Stimulated activated naive CD8-positive, alpha-beta T cell treated with anti-CD3 and anti-CD28 coated beads, Interleukin-15, amount 100 ng/mL, for 72 hours (primary cell): ENCODE measurements at places on chromosomes 2 and 18.

DNA sequence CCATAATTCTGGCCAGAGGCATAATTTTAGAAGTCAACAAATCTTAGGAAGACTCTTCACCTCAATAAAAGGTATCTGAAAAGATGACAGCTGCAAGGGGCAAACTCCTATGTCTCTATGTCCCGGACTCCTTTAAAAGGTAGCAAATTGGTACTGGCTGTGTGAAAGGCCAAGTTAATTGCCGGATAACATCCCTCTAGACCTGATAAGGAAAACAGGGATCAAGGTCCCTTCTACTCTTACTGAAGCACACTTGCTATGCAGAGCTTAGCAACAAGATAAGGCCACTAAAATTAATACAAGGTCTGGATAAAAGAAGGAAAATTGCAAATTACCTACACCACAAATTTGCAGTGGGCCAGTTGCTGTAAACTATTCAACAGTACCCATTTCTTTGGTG, 141.0 kb upstream of the EPC2 start:
- no peak for DNase-seq

GRCh38 chr2:234502285-234502918, 5.5 kb upstream of the ARL4C start:
- no peak for DNase-seq

GRCh38 chr2:156562124-156562523, 125.9 kb downstream of the GPD2 start:
- no peak for DNase-seq

GRCh38 chr18:56988022-56988421, 158.9 kb upstream of the BOD1L2 start:
- no peak for DNase-seq

DNA sequence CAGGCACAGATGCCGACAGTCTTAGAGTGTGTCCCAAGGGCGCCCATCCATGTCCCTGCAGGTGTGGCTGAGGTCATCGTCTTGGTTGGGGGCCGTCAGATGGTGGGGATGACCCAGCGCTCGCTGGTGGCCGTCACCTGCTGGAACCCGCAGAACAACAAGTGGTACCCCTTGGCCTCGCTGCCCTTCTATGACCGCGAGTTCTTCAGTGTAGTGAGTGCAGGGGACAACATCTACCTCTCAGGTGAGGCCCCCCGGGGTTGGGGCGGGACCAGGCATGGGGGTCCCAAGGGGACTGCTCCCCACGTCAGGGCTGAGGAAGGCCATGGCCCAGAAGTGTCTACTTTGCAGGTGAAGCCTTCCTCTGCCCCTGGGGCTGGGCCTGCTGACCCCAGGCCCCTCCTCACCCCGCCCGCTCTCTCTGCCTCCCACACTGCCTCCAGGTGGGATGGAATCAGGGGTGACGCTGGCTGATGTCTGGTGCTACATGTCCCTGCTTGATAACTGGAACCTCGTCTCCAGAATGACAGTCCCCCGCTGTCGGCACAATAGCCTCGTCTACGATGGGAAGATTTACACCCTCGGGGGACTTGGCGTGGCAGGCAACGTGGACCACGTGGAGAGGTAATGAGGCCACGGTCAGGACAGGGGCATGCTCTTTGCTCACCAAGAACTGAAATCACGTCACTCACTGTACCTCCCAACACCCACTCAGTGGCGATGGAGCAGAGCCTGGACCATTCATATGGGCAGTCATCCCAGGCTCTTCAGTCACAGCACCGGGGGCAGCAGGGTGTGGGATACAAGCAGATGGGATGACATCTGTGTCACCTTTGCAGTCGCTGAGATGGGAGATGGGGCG, 230.8 kb downstream of the ATAD2B start:
- DNase-seq, result no peak

GRCh38 chr2:30464544-30465170, 17.6 kb downstream of the LCLAT1 start:
- DNase-seq, result no peak

GRCh38 chr2:33680644-33681363, 81.7 kb upstream of the FAM98A start:
- no peak for DNase-seq

DNA sequence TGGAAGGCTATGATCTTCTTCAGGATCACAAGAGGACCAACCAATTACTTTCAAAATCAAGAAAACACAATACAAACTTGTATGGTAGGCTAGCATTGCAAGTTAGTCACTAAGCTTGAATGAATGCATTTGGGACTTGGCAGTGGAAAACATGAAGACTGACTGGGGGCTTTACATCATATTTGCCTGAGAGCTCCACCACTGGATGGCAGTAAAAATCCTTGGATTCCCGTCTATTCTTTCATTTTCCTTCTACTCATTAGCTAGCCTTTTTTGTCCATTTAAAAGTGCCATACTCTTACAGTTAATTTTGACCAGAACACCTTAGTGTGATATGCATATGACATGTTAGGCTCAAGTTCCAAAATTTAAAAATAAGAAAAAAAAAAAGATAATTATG, 63.5 kb upstream of the RASGRP3 start:
- DNase-seq, result no peak

- DNase-seq, result no peak
These were observed 73.9 kb downstream of the ARL4C start for GRCh38 chr2:234422981-234423431.

GRCh38 chr2:168455645-168456520, at the start of gene CERS6:
Gene CERS6 (plus strand): TSS chr2:168456272. CDS start chr2:168456449, 177 bp downstream.
- peak; percentile 92 for DNase-seq

DNA sequence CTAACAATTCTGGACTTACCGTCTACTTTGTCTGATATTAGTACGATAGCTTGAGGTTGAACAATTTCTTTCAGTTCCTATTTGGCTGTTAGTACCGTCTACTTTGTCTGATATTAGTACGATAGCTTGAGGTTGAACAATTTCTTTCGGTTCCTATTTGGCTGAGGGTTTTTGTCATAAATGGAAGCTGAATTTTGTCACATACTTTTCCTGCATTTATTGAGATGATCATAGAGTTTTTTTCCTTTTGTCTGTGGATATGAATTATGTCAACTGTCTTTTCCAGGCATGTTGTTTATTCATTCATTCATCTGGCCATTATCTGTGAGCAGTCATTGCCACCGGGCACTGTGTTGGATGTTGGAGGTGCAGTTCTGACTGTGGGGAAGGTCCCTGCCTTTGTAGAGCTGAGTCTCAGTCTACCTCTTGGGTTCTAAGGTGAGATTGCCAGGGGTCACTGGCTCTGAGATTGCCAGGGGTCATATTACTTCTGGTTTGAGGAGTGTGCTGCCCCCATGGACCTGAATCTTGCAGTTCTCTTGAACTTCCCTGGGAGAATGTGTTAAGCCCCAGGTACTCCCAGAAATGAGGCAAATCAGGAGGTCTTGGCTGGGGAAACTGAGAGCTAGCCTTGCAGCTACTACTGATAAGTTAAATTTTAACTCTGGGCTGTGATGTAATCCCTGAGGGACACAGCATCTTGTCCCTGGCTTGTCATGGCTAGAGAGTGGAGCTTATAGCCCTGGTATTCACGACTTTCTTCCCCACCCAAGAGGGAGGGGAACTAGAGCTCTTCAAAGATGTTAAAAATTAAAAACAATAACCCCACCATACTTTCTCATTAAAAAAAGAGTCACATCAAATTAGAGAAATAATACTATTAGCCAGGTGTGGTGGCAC, 89.1 kb upstream of the MBOAT2 start:
- no peak for DNase-seq

DNA sequence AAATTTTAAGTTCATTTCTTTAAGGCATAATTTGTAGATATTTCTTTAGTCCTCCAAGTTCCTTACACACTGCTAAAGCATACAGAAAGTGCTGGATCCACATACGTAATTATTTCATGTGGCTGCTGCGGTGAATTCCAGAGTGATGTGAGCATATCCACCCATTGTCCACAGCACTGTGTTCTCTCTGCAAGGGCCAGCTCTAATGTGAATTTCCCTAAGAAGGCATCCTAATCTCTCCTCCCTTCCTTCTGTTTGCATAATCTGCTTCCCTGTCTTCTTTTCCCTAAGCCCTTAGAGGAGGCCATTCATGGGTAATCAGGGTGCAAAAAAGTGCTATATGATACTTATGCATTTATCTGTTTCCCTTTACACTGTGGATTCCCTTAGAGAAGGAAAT, 57.2 kb downstream of the COBLL1 start:
- no peak for DNase-seq

GRCh38 chr18:79423211-79424007, 27.7 kb downstream of the NFATC1 start:
- DNase-seq, result no peak

GRCh38 chr2:159557437-159558034, 58.8 kb downstream of the BAZ2B start:
- no peak for DNase-seq

GRCh38 chr2:240372101-240372500, 63.4 kb upstream of the GPC1 start:
- DNase-seq, result no peak

DNA sequence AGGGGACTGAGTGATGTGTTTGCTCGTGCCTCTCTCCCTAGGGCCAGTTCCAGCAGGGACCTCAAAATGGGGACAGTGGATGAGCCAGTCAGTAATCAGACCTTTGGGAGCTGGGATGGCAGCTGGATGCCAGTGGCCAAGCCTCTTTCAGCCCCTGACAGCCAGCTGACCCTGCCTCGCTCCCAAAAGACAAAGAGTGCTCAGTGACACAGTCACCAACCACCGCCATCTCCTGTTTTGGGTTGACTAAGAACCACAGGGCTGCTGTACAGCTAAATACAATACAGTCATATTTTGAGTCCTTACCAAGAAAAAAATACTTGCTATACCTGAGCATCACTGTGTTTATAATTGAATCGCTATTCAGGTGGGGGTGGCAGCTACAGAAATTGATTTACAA, 75.7 kb downstream of the POU3F3 start:
- no peak for DNase-seq

DNA sequence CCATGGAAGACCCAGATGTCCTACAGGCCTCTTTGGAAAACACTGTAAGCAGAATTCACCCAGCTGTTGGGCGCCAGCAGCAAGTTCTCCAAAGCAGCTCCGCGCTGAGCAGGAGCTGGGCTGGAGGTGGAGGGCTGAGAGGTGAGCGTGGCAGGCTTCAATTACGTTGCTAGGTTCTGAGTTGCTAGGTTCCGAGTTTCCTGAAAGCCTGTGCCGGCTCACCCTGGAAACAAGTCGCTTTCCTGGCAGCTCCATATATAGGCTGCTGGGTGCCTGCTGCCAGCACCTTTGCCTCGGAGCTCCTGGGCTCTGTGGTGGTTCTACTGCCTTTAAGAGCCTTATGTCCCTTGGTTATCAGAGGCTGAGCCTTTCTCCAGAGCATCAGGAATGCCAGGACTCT, 14.4 kb upstream of the EGR4 start:
- no peak for DNase-seq

DNA sequence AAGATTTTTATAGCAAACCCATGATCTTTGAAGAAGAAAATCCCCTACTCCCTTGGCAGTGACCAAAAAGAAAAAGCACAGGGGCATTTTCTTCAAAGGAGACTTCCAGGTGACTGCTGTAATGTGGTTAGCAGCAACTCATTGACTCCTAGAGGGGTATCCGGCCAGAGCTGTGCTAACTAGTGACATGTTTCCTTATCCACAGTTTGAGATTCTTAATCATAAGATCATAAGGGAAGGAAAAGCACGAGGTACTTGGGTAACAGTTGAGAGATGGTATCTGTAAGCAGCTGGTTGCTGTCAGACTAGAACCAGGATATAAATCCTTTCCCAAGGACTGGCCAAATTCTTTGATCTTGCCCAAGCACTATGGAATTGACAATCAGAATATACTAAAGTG, 124.7 kb downstream of the MREG start:
- DNase-seq, result no peak

DNA sequence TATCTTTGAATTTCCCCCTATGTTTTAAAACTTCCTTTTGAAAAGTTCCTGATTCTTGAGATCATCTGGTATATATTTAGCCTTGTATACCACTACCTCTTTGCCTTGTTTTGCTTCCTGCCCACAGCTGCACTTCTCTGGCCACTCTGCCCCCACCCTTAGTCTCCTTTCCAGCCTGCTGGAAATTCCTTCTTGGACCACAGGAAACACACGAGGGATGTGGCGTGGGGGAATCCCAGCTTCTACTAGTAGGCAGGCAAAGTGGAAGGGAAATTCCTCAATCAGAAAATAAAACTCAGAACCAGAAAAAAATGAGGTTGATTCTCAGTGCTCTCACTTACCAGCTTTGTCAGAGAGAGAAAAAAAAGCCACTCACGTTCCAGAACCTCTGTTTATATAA, 13.4 kb downstream of the IL18RAP start:
- DNase-seq, result peak; percentile 45

GRCh38 chr2:121063471-121063870, 221.5 kb downstream of the TFCP2L1 start:
- DNase-seq, result no peak

GRCh38 chr2:229071292-229071976, 199.7 kb downstream of the PID1 start:
- DNase-seq, result no peak

DNA sequence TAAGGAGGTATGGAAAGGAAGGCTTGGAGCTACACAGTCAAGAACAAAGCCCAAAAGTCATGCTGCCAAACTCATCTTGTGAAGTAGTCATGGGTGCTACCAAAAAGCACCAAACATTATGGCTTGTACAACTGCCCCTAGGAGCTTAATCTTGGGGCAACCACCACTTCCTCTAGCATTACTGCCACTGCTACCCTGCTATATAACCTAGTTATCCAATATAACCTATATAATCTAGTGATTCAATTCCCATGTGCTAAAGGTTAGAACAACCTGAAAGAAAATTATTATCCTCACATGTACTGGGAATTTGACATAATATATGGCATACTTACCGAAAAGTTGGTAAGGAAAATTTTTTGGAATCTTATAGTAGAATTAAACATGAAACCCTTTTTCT, 102.6 kb upstream of the RBBP8 start:
- DNase-seq, result no peak

- no peak for DNase-seq
These were observed 16.7 kb upstream of the UGT1A9 start for GRCh38 chr2:233655043-233655442.

DNA sequence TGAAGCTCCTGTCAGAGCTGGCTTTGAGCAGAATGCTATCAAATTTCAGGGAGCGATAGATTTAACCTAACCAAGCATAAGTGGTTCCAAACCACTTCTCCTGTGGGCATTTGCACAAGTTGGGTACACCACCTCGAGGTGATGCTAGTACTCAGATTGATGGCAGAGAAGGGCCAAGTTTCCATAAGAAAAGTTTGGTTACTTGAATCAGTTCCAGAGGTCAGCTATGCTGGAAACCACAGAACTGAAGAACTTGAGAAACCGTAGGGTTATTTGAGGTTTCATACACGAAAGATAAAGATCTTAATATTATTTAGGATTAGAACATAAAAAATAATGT, 238.2 kb upstream of the SOX11 start:
- DNase-seq, result no peak

- DNase-seq, result no peak
These were observed 69.0 kb downstream of the STPG4 start for GRCh38 chr2:47086054-47086471.

DNA sequence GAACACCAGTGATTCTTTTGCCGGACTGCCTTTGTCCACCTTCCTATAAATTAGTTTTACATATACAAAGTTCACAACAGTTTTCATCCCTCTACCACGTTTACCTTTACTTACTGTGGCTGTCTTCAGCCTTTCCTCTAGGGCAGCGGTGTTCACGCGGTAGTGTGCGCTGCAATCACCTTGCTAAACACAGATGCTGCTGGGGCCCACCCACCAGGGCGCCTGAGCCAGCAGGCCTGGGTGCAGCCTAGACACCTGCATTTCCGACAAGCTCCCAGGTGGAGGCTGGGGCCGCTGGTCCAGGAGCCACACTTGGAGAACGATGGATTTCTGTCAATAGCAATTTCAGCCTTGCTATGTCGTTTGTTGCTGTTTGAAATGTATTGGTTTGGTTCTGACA, 83.1 kb downstream of the NDUFA10 start:
- DNase-seq, result no peak

GRCh38 chr2:137231628-137232027, 466.3 kb downstream of the THSD7B start:
- DNase-seq, result no peak
